ENCODE measurements at places on chromosomes 12 and 14. TPM values are rescaled to one million over a fixed set of nuclear protein-coding genes. Genes with fewer than 3 reads are reported as not detected.
A peak's percentile ranks its signal among the peaks of the same experiment; 100 is the strongest.

PPM1H gene
- total RNA-seq: 151 TPM

B3GNT4 gene
- 2.2 TPM for total RNA-seq

BAZ2A gene
- 97.2 TPM for total RNA-seq

KRT82 gene
- not detected for total RNA-seq

BCL2L14 gene
- 5.9 TPM for total RNA-seq

GRCh38 chr14:78399316-78399889 lies 229.2 kb downstream of the NRXN3 start:
- no peak overlapping the region for H3K4me3 ChIP-seq
- H3K4me1 ChIP-seq: no peaks in the 10 kb centered on the region
- H3K27me3 ChIP-seq: no peaks in the 10 kb centered on the region
- DNase-seq: peak; percentile 45
- no peak overlapping the region for H3K27ac ChIP-seq

DNA sequence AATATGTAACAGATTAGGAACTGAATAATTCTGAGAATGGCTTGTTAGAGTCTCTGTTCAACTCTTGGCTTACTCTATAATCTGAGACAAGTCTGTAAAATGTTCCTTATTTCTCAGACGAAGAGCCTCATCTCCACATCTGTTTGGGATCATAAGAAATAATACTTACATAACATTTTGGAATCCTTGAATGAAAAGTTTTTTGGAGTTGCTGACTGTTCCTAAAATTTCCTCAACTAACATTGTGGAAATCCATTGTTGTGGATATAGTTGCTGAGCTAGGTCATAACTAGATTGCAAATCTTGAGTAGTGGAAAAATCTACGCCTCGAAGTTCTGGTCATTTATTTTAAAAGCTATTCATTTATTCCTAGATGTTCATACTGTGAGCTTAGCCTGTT lies 402.9 kb downstream of the ZFP36L1 start:
- H3K36me3 ChIP-seq: no peaks in the 10 kb centered on the region
- no peak overlapping the region for H3K4me3 ChIP-seq
- H3K27me3 ChIP-seq: no peaks in the 10 kb centered on the region

- H3K27ac ChIP-seq: no peak overlapping the region
- H3K4me3 ChIP-seq: no peak overlapping the region
- H3K4me1 ChIP-seq: peaks cover 36% of the 10 kb centered on the region
- no peak for DNase-seq
- no peaks in the 10 kb centered on the region for H3K27me3 ChIP-seq
- H3K36me3 ChIP-seq: no peaks in the 10 kb centered on the region
Measured at GRCh38 chr14:50656776-50657175, 11.3 kb downstream of the SAV1 start.

GRCh38 chr12:124777399-124778372 lies 86.0 kb downstream of the SCARB1 start:
- no peak for DNase-seq
- no peak overlapping the region for H3K4me3 ChIP-seq
- no peaks in the 10 kb centered on the region for H3K36me3 ChIP-seq
- no peaks in the 10 kb centered on the region for H3K4me1 ChIP-seq
- H3K27ac ChIP-seq: no peak overlapping the region

- no peak overlapping the region for H3K27ac ChIP-seq
- H3K4me3 ChIP-seq: no peak overlapping the region
- DNase-seq: no peak
Measured at GRCh38 chr14:60760209-60760608, 25.6 kb downstream of the MNAT1 start.

- no peaks in the 10 kb centered on the region for H3K36me3 ChIP-seq
- H3K4me1 ChIP-seq: no peaks in the 10 kb centered on the region
- no peak overlapping the region for H3K27ac ChIP-seq
Measured at GRCh38 chr14:99921425-99921824, 128.2 kb downstream of the EML1 start.

GRCh38 chr12:110807640-110808039 lies 39.1 kb upstream of the CCDC63 start:
- no peaks in the 10 kb centered on the region for H3K36me3 ChIP-seq
- H3K4me1 ChIP-seq: no peaks in the 10 kb centered on the region
- DNase-seq: no peak
- H3K4me3 ChIP-seq: no peak overlapping the region
- H3K27me3 ChIP-seq: no peaks in the 10 kb centered on the region

- no peak overlapping the region for H3K27ac ChIP-seq
- H3K27me3 ChIP-seq: no peaks in the 10 kb centered on the region
- no peaks in the 10 kb centered on the region for H3K36me3 ChIP-seq
- H3K4me3 ChIP-seq: no peak overlapping the region
- peaks cover 18% of the 10 kb centered on the region for H3K4me1 ChIP-seq
Measured at GRCh38 chr12:121857322-121858246, 1.1 kb downstream of the HPD start.

GRCh38 chr14:30855345-30856037 lies 18.9 kb upstream of the COCH start:
- no peak overlapping the region for H3K27ac ChIP-seq
- no peaks in the 10 kb centered on the region for H3K36me3 ChIP-seq
- no peak overlapping the region for H3K4me3 ChIP-seq
- no peaks in the 10 kb centered on the region for H3K27me3 ChIP-seq
- no peak for DNase-seq
- no peaks in the 10 kb centered on the region for H3K4me1 ChIP-seq

DNA sequence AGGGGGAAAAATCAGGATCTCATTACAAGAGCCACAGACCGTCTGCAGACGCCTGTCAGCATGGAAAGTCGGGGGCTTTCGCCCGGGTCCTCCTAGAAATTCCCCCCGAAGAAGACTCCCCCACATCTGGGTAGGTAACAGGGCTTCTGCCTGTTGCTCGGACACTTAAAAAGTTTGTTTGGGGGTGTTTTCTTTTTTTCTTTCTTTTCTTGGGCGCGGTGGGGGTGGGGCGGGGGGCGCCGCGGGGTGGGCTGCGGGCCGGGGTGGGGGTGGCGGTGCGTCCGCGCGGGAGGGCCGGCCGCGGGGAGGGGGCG lies 358 bp downstream of the ELK3 start:
- no peaks in the 10 kb centered on the region for H3K4me1 ChIP-seq
- H3K27me3 ChIP-seq: peaks cover 2% of the 10 kb centered on the region
- H3K27ac ChIP-seq: peak overlapping the region; percentile 40
- DNase-seq: no peak

DNA sequence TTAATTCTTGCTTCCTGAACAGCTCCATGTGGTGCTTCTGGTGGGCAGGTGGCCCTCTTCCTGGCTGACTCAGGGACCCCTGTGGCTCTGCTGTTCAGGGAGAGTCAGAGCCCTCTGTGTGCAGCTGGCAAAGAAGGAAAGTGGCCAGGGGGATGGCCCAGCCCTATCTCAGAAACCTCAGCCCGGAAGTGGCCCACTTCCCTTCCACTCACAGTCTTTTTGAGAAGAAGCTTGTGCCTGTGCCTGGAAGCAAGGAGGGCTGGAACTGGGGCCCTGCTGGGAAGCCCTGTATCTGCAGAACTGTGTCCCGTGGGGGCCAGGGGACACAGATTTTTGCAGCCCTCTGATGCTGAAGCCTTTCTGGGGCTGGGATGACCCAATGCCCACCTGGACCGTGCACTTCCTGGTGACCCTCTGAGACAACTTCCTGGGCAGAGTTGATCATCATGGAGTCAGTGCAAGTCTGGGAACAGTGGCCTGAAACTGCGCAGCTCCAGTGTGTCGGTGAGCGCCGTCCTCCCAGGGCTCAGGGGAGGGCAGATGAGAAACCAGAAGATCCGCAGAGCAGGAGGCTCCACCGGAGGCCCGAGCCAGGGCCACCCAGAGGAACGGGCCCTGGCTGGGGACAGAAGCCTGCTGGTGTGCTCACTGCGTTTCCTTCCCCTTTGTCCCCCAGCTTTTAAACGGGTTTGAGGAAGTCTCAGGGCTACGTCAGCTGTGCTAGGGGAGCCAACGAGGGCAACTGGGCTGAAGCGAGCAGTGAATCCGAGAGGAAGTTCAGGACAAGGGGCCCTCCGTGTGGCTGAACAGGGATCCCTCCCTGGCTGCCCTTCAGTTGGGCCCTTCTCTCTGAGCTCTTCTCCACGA lies 217.4 kb upstream of the RTL1 start:
- H3K27me3 ChIP-seq: no peaks in the 10 kb centered on the region
- H3K4me1 ChIP-seq: no peaks in the 10 kb centered on the region
- H3K36me3 ChIP-seq: no peaks in the 10 kb centered on the region

Measured in Caco-2 (cell line).